CD4-positive, alpha-beta T cell (primary cell): ENCODE measurements at places on chromosomes 3 and 15.

GRCh38 chr15:99224372-99225214 lies 24.8 kb downstream of the TTC23 start:
- DNase-seq = no peak
- no peaks in the 10 kb centered on the region for H3K27me3 ChIP-seq
- no peaks in the 10 kb centered on the region for H3K4me1 ChIP-seq
- no peak overlapping the region for H3K27ac ChIP-seq

- no peak for DNase-seq
- H3K4me3 ChIP-seq = no peak overlapping the region
- H3K27ac ChIP-seq = no peak overlapping the region
- H3K27me3 ChIP-seq = no peaks in the 10 kb centered on the region
- no peaks in the 10 kb centered on the region for H3K36me3 ChIP-seq
These were observed 182.6 kb downstream of the WDR72 start for GRCh38 chr15:53576841-53577240.

GRCh38 chr3:22922317-22922716 lies 280.8 kb upstream of the UBE2E2 start:
- no peaks in the 10 kb centered on the region for H3K27me3 ChIP-seq
- no peak overlapping the region for H3K27ac ChIP-seq
- no peak for DNase-seq
- H3K36me3 ChIP-seq = no peaks in the 10 kb centered on the region
- no peak overlapping the region for H3K4me3 ChIP-seq
- H3K4me1 ChIP-seq = no peaks in the 10 kb centered on the region

DNA sequence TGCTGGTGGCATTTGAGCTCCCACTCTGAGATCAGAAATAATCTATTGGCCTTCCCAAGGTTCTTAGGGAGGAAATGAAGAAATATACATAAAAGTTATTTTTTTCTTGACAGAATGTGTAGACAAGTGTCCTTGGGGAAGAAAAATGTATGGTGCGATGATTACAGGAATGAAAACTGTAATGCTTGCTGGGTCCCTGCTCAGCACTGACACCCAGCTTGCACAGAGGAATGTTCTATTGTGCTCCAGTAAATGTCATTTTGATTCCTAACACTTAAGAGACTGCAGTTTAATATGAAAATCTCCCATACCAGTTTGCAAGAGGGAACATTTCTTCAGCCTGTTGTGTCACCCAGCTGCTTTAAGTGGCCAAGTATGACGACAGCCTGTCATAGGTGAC lies 271.3 kb upstream of the TPM1 start:
- H3K4me3 ChIP-seq = no peak overlapping the region
- no peaks in the 10 kb centered on the region for H3K27me3 ChIP-seq
- no peaks in the 10 kb centered on the region for H3K36me3 ChIP-seq
- H3K4me1 ChIP-seq = no peaks in the 10 kb centered on the region
- no peak overlapping the region for H3K27ac ChIP-seq
